ENCODE measurements at places on chromosomes 1 and 21.

- no peak for DNase-seq
These were observed 54.6 kb upstream of the PRKACB start for GRCh38 chr1:84089465-84089864.

- no peak for DNase-seq
These were observed 1348.4 kb upstream of the B3GALT2 start for GRCh38 chr1:194534784-194535183.

DNA sequence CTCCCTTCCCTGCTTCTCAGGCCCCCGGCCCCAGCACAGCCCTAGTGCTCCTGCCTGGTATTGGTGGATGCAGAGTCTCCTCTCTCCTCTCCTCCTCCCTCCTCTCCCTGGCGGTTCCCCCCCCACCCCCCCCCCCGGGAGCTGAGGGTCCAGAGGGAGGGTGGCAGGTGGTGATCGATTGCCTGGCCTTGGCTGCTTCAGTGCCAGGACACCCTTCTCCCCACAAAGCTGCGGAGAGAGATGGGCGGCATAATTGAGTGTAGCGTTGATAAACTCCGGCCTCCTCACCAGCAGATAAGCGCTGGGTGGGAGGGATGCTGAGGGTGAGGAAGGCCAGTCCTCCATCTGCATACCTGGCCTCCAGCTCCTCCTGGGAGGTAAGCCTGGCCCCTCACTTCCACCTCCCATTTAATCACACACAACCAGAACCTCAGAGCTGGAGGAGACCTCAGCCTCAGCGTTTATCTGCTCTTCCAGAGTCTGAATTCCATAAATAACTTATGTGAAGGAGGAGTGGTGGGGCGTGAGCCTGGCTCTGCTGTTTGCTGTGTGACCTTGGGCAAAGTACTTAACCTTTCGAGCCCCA lies 60.8 kb downstream of the LRRN2 start:
- DNase-seq, result no peak

GRCh38 chr1:36415661-36416326 lies 18.1 kb upstream of the LSM10 start:
- no peak for DNase-seq

DNA sequence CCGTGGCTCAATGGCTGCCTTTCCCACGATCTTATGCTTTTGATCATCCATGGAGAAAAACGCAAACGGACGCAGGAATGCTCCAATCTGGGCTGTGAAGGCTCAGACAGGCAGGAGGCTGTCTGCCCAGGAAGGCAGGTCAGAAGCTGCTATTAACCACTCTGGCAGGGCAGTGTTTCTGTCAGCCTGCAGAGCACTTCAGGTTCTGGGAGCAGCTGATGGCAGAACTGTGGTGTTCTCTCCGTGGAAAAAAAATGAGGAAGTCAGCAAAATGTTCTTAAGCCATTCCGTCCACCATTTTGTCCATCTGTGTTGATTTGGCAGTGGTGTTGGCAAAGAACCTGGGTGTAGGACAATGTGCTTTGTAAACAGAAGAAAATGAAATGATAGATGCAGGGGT lies 91.7 kb downstream of the SIM2 start:
- DNase-seq, result peak; percentile 16

GRCh38 chr1:230691615-230692014 lies 22.3 kb downstream of the AGT start:
- no peak for DNase-seq

- DNase-seq, result no peak
These were observed 61.5 kb downstream of the SLC37A1 start for GRCh38 chr21:42575111-42575510.

- no peak for DNase-seq
These were observed 51.6 kb downstream of the PLPP3 start for GRCh38 chr1:56527548-56528302.

DNA sequence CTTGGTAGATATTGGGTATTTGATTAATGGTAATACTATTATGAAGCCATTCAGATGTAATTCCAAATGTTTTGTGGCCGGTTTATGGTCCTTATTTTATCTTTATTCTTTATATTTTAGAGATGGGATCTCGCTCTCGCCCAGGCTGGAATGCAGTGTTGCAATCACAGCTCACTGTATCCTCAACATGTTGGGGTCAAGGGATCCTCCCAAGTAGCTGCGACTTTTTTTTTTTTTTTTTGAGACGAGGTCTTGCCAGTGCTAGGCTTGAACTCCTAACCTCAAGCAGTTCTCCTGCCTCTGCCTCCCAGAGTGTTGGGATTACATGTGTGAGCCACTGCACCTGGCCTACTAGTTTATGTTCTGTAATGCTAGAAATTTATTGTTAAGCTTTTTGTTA lies 4.7 kb downstream of the DDI2 start:
- DNase-seq, result no peak

GRCh38 chr1:90314533-90314932 lies 319.6 kb downstream of the ZNF326 start:
- no peak for DNase-seq

DNA sequence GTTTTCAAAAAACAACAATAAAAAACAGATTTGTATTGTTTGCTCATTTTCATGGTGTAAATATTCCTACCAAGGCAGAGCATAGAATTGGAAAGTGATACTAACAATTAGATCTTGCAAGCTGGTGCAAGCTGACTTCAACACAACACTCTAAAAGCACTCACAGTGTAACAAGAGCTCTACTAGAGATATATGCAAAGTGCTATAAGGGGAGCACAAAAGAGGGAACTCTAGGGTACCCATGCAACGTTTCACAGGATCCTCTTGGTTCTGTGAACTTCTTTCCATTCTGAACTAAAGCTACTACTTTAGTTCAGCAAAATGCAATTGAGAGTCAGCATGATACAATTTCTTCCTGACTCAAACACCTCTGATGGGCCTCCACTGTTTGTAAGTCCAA lies 78.3 kb downstream of the ATP1B1 start:
- no peak for DNase-seq

- DNase-seq, result no peak
These were observed 55.8 kb downstream of the FBXO2 start for GRCh38 chr1:11598461-11598860.

DNA sequence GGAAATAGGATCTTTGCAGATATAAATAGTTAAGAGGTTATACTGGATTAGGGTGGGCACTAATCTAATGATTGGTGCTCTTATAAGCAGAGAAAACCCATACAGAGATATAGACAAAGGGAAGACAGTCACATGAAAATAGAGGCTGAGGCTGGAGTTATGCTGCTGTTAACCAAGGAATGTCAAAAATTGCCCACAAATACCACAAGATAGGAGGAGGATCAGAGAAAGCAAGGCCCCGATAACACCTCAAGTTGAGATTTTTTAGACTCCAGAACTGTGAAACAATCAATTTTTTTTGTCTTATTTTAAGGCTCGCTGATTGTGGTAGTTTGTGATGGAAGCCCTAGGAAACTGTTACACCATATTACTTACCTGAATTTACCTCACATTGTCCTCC lies 513.2 kb downstream of the COL11A1 start:
- DNase-seq, result no peak

GRCh38 chr1:16352842-16353535 lies 709 bp upstream of the FBXO42 start:
- no peak for DNase-seq

DNA sequence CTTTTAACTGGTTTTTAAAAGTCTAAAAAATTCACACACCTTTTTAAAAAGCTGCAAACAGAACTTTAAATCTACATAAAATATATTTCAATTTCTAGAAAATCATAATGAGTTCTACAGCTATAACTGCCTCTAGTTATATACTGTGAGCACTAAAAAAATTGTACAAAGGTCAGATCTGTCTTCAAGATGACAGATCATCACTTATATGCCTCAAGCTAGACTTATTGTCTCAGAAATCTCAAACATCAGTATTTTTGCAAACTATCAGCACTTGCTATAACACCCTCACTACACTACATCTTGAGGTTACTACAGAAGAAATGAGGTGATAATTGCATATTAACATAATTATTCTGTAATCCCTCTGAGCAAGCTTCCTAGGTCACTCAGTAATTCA lies 76.5 kb downstream of the ZNF644 start:
- no peak for DNase-seq

DNA sequence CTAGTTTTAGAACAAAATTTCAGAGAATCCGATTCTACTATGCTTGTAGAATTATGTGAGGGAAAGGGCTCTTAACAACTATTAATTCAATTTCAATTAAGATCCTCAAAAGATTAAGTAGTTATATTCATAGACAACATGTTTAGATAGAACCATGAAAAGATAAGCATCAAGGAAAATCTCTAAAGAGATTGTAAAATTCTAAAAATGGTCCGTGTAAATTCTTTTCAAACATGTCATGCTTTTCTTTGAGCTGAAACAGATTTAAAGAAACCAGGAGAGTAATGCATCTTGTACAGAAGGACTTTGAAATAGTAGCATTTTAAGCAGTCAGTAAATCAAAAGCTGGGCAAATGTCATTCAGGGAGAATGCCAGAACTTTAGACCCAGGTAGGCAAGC lies 1080.6 kb upstream of the B3GALT2 start:
- no peak for DNase-seq
